GM12891 (cell line): ENCODE measurements at places on chromosomes 1 and 21.
A peak's percentile ranks its signal among the peaks of the same experiment; 100 is the strongest.

DNA sequence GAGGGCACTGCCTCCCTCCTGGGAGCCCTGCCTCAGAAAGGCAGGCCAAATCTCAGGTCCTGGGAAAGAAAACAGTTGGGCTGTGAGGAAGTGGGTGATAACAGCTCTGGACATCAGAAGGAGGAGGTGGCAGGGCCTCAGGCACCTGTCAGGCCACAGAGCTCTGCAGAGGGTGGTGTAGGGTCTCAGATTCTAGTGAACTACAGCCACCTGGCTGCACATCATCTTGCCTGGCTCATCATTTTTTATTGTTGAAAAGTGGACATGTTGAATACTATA is 15.3 kb upstream of the ZNF678 start:
- DNase-seq, result no peak

DNA sequence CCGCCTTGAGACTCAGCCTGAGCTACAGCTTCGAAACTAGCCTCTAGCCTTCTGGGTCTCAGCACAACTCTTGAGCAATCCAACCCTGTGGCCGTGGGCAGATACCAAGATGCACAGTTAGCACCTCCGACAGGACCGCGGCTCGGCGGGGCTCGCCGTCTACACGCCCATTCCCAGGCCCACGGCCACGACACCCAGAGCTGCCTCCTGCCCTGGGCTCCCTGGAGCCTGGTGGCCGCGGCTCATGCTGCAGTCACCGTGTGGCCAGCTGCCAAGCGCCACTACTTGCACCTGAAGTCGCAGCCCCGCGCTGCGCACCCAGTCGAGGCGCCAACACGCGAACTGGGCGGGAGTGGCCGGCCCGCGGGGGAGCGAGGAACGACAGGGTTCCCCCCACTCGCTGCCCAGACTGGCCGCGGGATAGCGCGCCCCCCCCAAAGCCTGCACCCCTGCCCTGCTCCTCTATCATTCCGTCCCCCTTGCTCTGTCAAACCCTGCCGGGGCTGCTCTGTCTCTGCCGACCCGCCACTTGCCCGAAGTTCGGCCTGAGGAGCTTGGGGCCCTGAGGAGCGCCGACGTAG is 729 bp upstream of the CDCA8 start:
- no peak for DNase-seq

GRCh38 chr1:15151871-15152270 is 1.7 kb upstream of the TMEM51 start:
- no peak for DNase-seq

- no peak for DNase-seq
Observed at GRCh38 chr1:110258734-110259133, 48.6 kb downstream of the KCNC4 start.

- DNase-seq, result no peak
Observed at GRCh38 chr1:199522936-199523335, 504.6 kb upstream of the NR5A2 start.

- DNase-seq, result no peak
Observed at GRCh38 chr1:215219372-215219771, 136.8 kb downstream of the KCNK2 start.

GRCh38 chr1:79969886-79970285 is 963.4 kb upstream of the ADGRL4 start:
- DNase-seq, result no peak

GRCh38 chr1:7086106-7086505 is 300.9 kb downstream of the CAMTA1 start:
- DNase-seq, result no peak

GRCh38 chr1:55053265-55053954 is 14.1 kb downstream of the PCSK9 start:
- no peak for DNase-seq

- no peak for DNase-seq
Observed at GRCh38 chr1:64122588-64122987, 80.8 kb upstream of the UBE2U start.

DNA sequence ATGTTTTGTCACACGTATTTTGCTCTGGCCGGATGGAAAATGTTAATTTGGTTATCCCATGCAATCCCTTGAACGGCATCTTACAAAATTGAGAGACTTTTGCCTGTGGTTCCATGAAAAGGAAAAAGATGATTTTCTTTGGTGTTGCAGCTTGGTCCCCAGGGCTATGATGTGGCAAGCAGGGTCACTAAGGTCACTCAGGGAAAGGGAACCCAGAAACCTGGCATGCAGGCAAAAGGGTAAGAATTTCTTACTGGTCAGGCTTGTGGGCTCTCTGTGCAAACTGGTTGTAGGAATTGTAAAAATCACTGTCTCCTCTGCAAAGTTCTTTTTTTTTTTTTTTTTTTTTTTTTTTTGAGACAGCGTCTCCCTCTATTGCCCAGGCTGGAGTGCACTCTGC is 48.4 kb upstream of the NBPF3 start:
- no peak for DNase-seq

DNA sequence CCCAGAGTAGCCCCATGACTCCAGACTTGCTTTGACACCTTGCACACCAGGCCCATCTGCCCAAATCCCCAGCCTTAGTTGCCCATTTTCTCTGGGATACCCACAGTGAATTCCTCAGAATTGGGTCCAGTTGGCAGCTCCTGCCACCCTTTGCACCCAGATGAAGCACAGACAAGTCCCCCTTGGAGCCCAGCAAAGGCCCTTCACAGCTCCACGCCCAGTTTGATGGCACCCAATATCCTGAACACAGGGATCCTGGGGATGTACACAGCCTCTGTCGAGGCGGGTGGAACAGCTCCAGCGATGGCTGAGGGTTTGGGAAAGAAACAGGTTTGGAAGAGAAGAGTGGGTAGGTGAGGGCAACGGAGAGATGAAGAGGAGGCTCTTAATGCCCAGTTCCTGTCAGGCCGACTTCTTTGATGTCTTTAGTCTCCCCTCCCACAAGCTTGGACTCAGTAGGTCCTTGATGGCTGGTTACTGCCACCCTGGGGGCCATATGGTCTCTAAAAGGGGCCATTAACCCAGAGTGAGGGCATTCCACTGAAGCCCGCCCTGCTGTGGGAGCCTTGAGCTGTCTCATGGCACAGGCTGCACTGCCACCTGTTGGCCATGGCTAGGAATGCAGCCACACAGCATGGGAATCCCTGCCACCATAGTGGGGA is 21.7 kb downstream of the TMEM53 start:
- DNase-seq, result peak; percentile 79

GRCh38 chr1:168472223-168472622 is 71.6 kb downstream of the XCL2 start:
- DNase-seq, result no peak

DNA sequence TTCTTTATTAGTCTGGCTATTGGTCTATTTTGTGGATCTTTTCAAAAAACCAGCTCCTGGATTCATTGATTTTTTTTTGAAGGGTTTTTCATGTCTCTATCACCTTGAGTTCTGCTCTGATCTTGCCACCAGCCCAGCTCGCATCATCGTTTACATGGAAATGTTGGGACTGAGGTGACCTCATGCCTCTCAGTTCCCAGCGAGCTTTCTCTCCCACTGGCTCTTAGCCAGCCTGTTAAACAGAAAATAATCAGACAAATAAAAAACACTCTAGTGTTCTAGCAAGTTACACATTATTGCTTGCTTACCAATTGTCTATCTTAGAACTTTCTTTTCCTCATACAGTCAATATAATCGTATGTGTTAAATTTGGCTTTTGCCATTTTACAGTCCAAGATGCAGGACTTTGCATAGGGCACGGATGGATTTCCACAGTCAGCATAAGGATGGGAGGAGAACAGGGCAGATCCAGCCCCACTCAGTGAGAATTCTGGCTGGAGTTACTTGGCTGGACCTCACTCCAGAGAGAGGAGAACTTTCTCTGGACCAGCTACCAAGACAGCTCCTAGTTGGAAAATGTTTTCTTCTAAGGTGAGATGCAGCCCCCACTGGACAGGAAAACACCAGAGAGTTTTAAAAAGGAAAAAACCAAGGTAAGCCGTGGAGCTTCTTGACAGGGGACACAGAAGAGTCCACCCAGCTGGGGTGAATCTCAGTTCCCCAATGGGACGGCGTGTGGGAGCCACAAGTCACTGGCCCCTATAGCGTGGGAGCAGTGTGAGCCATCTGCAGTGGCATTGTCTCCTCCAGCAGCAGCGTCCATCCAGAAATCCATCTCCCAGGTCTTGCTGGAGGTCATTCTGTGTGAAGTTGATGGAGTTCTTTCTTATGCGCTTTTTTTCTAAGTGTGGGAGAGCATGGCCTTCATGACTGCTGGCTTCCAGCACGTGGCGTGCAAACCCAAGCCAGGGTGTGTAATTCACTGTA is 17.6 kb downstream of the PGBD2 start:
- DNase-seq, result no peak

DNA sequence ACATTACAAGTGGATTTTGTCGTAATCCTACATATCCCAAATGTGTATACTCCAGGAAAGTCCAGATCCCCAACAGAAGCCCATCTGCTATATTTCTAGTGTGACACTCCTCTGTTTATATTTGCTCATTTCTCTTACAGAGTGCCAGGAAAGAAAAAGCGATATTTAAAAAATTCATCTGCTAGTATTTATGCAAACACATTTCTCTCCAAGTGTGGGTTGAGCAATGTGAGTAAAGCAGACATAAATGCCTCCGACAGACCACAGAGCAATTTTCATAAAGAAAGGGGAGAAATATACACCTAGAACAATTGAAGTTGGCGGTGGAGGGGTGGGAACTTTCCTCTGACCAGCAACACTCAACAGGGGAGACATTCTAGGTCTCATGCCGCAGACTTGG is 22.2 kb upstream of the RAP1A start:
- DNase-seq, result no peak

DNA sequence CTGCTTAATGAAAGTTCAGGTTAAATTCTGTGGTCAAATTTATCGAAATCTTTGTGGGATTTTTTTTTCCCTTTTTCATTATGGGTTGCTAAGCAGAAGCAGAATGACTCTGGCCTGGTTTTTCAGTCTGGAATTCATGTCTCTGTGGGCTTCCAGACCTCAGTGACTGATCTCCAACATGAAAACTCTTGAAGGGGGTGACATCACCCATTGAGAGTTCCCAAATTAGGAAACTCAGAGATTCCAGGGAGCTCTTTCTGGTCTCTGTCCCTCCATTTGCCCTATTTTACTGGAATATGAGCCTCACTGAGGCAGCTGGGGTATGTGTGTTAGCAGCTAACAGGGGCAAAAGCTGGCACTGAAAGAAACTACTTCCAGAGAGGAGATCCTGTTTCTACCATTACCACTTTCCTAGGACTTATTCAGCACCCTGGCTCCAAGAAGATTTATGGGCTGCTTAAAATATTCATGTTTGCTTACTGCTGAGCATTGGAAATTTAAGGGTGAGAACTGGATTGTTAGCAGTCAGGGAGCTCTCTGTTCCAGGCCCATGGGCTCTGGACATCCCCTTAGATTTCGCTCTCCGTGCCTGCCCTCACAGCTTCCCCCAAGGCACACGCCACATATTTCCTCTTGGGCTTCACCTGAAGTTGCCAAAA is 203.4 kb upstream of the SPAG17 start:
- no peak for DNase-seq

- no peak for DNase-seq
Observed at GRCh38 chr1:205751036-205751651, 1.2 kb upstream of the NUCKS1 start.

GRCh38 chr1:58983162-58983561 is 199.3 kb upstream of the JUN start:
- no peak for DNase-seq

- DNase-seq, result no peak
Observed at GRCh38 chr1:9670085-9670484, 18.6 kb downstream of the PIK3CD start.

GRCh38 chr1:3037281-3038040 is 16.2 kb downstream of the ACTRT2 start:
- no peak for DNase-seq

DNA sequence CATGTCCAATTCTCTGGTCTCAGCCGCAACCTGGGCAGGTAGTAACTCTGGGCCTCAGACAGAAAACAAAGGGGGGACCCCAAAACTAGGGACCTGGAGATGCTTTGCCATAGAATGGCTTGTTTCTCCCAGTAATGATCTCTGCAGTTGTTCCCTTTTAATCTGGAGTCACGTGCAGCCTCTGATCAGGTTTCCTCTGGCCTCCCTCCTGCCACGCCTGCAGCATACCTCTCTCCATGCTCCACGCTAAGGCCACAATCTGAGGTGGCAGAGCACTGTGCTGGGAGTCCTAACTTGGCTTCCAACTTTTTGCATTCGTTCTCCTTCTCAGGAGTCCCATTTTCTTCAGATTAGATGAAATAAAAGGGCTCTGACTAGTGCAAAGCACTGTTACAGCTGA is 1.9 kb downstream of the PABPC4 start:
- no peak for DNase-seq

GRCh38 chr21:33991133-33991532 is 75.5 kb upstream of the ATP5PO start:
- no peak for DNase-seq

GRCh38 chr1:72438270-72438669 is 155.9 kb upstream of the NEGR1 start:
- DNase-seq, result no peak

GRCh38 chr1:170580636-170581440 is 48.9 kb downstream of the GORAB start:
- no peak for DNase-seq

- DNase-seq, result no peak
Observed at GRCh38 chr1:44676484-44677200, 2.1 kb downstream of the ARMH1 start.

DNA sequence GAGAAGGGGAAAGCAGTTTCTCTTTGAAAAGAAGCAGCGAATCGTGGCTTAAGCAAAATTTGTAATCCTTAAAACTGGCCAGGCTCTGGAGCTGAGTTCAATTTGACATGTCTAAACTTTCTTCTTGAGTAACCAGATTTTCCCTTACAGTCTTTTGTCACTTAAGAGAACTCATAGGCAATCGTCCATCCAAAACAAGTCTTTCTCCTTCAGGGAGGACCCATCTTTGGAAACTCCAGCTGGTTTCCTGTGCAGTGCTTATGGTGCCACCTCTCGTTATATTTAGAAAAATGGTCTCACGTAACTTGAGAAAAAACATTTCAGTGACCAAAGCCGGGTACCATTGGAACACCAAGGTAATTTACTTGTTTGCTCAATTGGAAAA is 1.8 kb upstream of the PTTG1IP start:
- no peak for DNase-seq

- no peak for DNase-seq
Observed at GRCh38 chr1:11617314-11617713, 36.9 kb downstream of the FBXO2 start.

GRCh38 chr1:112849425-112850033 is 106.5 kb downstream of the SLC16A1 start:
- peak; percentile 21 for DNase-seq

- no peak for DNase-seq
Observed at GRCh38 chr1:231279081-231279480, 38.1 kb downstream of the GNPAT start.

- no peak for DNase-seq
Observed at GRCh38 chr21:38083535-38083934, 167.3 kb upstream of the KCNJ6 start.
